Spinal cord (tissue), 10 donors: ENCODE measurements at places on chromosomes 6 and 20.

GRCh38 chr6:9537381-9537780 lies 877.5 kb downstream of the TFAP2A start:
- no peak overlapping the region for H3K4me3 ChIP-seq
- DNase-seq, result no peak
- no peak overlapping the region for H3K27ac ChIP-seq
- no peaks in the 10 kb centered on the region for H3K36me3 ChIP-seq

DNA sequence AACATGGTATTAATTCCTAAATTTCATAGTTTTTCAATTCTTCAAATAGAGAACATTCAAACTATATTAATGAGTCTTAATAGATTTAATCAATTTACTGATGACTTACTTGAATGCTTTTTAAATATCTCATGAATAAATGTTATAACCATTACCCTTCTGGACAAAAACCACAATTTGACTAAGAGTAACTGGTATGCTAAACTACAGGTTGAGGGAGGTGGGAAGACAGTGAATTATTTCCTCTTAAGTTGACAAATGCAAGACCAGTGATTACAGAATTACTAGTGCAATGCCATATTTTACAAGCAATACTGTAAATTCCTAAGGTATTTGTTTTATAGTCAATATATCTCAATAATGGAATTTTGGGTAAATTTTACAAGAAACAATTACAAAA lies 65.1 kb downstream of the REV3L start:
- no peaks in the 10 kb centered on the region for H3K36me3 ChIP-seq
- no peak overlapping the region for H3K4me3 ChIP-seq
- DNase-seq, result no peak
- H3K27me3 ChIP-seq, result no peaks in the 10 kb centered on the region
- peaks cover 3% of the 10 kb centered on the region for H3K4me1 ChIP-seq
- H3K27ac ChIP-seq, result no peak overlapping the region

GRCh38 chr6:20924911-20925543 lies 390.8 kb downstream of the CDKAL1 start:
- DNase-seq, result no peak
- H3K27me3 ChIP-seq, result no peaks in the 10 kb centered on the region
- H3K36me3 ChIP-seq, result no peaks in the 10 kb centered on the region

DNA sequence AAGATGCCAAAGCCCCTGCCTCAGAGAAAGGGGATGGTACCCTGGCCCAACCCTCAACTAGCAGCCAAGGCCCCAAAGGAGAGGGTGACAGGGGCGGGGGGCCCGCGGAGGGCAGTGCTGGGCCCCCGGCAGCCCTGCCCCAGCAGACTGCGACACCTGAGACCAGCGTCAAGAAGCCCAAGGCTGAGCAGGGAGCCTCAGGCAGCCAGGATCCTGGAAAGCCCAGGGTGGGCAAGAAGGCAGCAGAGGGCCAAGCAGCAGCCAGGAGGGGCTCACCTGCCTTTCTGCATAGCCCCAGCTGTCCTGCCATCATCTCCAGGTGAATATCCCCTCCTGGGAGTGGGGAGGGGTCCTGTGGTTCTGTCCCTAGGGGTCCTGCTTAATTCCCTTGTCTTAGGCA lies 1.1 kb downstream of the MYLK2 start:
- no peak overlapping the region for H3K27ac ChIP-seq
- H3K36me3 ChIP-seq, result no peaks in the 10 kb centered on the region
- H3K4me3 ChIP-seq, result no peak overlapping the region
- DNase-seq, result no peak
- H3K27me3 ChIP-seq, result no peaks in the 10 kb centered on the region

- H3K4me1 ChIP-seq, result peaks cover 10% of the 10 kb centered on the region
- H3K4me3 ChIP-seq, result no peak overlapping the region
- DNase-seq, result no peak
- H3K36me3 ChIP-seq, result peaks cover 23% of the 10 kb centered on the region
- no peak overlapping the region for H3K27ac ChIP-seq
- H3K27me3 ChIP-seq, result no peaks in the 10 kb centered on the region
Measured at GRCh38 chr20:32832664-32833063, 12.9 kb downstream of the MAPRE1 start.

DNA sequence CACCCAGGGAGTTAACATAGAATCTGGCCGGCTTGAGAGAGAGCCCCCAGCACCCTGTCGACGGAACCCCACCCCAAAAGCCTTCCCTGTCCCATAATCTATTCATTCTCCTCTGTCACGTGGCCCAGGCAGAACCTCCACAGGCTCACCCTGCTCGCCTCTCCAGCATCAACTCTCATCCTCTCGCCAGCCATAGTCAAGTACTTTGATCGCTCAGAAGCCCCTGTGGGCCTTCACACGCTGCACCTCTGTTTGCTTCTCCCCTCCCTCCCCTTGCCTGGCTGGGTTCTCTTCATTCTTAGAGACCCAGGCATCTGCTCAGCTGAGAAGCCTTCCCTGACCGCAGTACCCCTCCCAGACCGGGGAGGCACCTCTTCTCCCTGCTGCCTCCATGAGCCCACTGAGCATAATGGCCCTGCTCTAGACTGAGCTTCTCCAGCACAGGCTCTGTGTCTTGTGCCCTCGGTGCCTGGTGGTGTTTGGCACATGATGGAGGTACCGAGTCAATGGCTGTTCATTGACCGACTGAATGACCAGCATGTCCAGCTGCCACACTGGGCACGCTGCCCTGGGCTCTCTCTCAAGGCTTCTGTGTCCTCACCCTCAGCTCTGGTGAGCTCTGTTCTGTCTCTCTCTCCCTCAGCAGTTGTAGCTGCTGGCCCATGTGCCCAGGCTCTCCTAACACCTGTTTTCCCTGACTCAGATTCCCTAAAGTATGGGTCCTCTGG lies 33.7 kb downstream of the PKIG start:
- no peak for DNase-seq
- no peaks in the 10 kb centered on the region for H3K27me3 ChIP-seq
- no peak overlapping the region for H3K4me3 ChIP-seq
- H3K27ac ChIP-seq, result no peak overlapping the region
- H3K36me3 ChIP-seq, result peaks cover 55% of the 10 kb centered on the region

DNA sequence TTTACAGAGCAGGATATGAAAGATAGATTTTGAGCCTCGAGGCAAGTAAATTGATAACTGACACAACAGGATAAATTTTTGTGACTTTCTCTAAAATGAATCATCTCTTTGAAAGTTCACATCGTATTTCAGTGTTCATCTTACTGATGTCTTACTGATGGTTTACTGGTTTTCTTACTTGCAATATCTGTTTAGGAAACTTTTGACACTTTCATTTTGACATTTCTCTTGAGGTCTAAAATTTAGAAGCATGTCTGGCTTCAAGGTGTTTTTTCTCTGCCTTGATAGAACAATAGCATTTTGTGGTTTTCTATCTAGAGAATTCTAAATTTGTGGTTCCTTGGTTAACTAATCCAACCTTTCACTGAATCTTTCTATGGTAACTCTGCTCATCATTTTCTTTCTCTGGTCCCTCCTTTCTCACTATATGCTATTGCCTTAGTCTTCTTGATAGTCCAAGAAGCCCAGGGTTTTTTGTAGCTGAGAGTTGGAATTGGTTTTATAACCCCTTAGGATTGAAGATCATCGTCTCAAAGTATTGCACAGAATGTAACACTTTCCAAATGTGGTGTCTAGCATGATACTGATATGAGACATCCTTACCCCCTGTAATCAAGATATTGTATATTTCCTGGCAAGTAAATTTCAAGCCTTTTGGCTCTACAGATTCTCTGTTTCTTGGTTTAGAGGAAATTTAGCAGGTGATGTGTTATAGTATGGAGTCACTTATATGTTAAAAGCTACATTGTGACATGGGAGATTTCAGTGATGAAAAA lies 98.7 kb downstream of the RNF144B start:
- H3K4me3 ChIP-seq, result no peak overlapping the region
- H3K27ac ChIP-seq, result no peak overlapping the region
- no peaks in the 10 kb centered on the region for H3K36me3 ChIP-seq

DNA sequence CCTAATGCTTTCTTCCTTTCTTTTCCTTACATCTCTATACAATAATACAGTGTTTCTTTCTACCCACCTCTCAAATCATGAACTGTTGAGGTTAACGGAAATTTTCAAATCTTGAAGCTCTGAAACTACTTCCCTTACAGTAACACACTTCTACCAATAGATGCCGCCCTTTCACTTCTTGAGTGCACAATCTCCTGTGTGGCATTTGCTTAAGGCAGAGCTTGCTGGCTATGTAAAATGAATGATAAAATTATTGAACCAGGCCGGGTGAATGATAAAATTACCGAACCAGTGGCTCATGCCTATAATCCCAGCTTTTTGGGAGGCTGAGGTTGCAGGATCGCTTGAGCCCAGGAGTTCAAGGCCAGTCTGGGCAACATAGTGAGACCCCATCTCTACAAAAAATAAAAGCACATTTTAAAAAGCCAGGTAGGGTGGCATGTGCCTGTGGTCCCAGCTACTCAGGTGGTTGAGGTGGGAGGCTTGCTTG lies 56.8 kb downstream of the KCNS1 start:
- no peaks in the 10 kb centered on the region for H3K36me3 ChIP-seq
- peak overlapping the region; percentile 42 for H3K27ac ChIP-seq
- H3K4me3 ChIP-seq, result no peak overlapping the region
- peaks cover 9% of the 10 kb centered on the region for H3K4me1 ChIP-seq
- no peak for DNase-seq

- peak overlapping the region; percentile 45 for H3K4me3 ChIP-seq
- peak; percentile 69 for DNase-seq
- H3K27ac ChIP-seq, result no peak overlapping the region
- H3K4me1 ChIP-seq, result peaks cover 43% of the 10 kb centered on the region
- H3K36me3 ChIP-seq, result peaks cover 25% of the 10 kb centered on the region
- no peaks in the 10 kb centered on the region for H3K27me3 ChIP-seq
Measured at GRCh38 chr20:63652192-63652980, 838 bp downstream of the STMN3 start.

DNA sequence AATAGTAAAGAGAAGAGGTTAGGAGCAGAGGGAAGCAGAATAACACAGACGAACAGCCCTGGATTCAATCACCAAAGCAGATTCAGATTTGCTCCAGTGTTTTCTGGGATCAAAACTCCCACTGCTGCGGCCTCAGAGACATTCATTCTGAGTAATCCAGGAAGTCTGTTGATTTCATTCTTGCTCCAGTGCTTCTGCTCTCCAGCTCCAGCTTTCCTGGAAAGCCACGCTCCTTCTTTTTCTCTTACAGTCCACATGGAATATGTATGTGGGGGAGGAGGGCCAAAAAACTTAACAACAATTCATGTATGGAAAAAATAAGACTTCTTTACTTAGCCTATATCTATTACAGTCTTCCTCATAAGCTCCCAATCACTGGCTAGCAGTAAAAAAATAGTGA lies 26.4 kb upstream of the UST start:
- DNase-seq, result no peak
- no peak overlapping the region for H3K4me3 ChIP-seq
- no peak overlapping the region for H3K27ac ChIP-seq
- H3K27me3 ChIP-seq, result no peaks in the 10 kb centered on the region

DNA sequence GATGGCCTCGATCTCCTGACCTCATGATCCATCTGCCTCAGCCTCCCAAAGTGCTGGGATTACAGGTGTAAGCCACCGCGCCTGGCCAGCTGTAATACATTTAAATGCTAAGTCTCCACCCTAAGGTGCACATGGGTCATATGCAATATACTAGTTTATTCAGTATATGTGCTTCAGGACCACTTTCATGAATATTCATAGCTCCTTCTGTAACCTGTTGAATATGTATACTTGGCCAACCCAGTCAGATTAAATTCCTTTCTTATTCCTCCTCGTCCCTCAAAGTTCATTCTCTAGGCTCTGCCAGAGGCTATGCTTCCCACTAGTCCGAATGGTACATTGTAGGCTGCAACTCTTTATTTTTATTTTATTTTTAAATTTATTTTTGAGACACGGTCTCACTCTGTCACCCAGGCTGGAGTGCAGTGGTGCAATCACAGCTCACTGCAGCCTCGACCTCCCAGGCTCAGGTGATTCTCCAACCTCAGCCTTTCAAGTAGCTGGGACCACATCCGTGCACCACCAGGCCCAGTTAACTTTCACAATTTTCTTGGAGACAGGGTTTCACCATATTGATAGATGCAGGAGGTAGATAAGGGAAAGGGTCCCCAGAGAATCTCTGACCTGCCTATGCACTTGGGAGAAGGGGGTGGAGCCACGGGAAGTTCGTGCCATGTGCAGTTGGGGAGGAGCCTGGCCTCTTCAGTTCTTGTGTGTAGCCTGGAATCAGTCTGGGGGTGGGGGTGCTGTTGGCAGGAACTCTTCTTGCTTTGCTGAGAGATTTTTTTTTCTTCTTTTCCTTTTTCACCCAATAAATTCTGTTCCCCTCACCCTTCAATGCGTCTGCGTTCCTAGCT lies 41.3 kb upstream of the DDR1 start:
- H3K27me3 ChIP-seq, result no peaks in the 10 kb centered on the region
- H3K36me3 ChIP-seq, result no peaks in the 10 kb centered on the region
- H3K27ac ChIP-seq, result no peak overlapping the region
- H3K4me3 ChIP-seq, result no peak overlapping the region

GRCh38 chr20:46973766-46974165 lies 79.1 kb downstream of the EYA2 start:
- no peaks in the 10 kb centered on the region for H3K27me3 ChIP-seq
- DNase-seq, result no peak
- H3K36me3 ChIP-seq, result peaks cover 2% of the 10 kb centered on the region
- H3K27ac ChIP-seq, result no peak overlapping the region
- H3K4me1 ChIP-seq, result peaks cover 5% of the 10 kb centered on the region

GRCh38 chr20:38730989-38731737 lies 6.9 kb downstream of the SLC32A1 start:
- H3K36me3 ChIP-seq, result peaks cover 6% of the 10 kb centered on the region
- DNase-seq, result no peak
- H3K4me1 ChIP-seq, result peaks cover 47% of the 10 kb centered on the region
- no peak overlapping the region for H3K27ac ChIP-seq
- peaks cover 81% of the 10 kb centered on the region for H3K27me3 ChIP-seq

DNA sequence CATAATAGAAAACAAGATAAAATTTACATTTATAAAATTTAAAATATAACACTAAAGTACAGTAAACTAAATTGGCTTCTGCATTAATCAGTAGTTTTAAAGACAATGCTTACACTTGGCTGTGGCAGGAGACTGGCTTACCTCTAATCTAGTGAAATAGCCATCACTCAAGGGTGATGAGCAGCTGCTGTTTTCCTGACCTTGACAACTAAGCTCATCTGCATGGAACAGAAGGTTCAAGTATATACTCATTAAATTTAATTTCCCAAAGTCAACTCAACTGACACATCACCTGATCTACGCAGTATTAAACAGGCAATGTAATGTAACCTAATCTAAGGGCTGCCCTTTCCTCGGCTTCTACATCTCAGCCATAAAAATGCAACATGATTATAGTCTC lies 14.5 kb downstream of the TMX4 start:
- H3K4me1 ChIP-seq, result no peaks in the 10 kb centered on the region
- no peak overlapping the region for H3K27ac ChIP-seq
- H3K27me3 ChIP-seq, result no peaks in the 10 kb centered on the region
- peaks cover 11% of the 10 kb centered on the region for H3K36me3 ChIP-seq
- no peak for DNase-seq

GRCh38 chr6:68126089-68126749 lies 508.9 kb upstream of the ADGRB3 start:
- H3K27ac ChIP-seq, result no peak overlapping the region
- H3K4me1 ChIP-seq, result no peaks in the 10 kb centered on the region
- no peaks in the 10 kb centered on the region for H3K36me3 ChIP-seq

DNA sequence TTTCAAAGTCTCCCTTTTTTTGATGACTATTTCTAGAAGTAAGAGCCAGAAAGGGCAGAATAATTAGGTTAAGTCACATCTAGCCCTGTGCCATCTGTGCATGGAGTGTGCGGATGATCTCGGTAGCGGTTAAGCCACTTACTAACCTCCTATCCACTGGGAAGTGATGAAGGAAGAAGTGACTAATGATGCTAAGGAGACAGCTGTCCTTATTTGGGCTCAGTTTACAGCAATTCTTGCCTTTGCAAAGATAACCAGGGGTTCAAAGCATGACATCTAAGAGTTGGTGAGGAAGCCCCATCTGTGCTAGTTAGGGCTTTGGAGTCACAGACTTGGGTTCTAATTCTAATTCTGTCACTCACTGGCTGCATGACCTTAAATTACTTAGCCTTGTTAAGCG lies 62.4 kb upstream of the RREB1 start:
- H3K27me3 ChIP-seq, result no peaks in the 10 kb centered on the region
- no peaks in the 10 kb centered on the region for H3K36me3 ChIP-seq
- no peak overlapping the region for H3K4me3 ChIP-seq
- no peak for DNase-seq
- H3K4me1 ChIP-seq, result peaks cover 13% of the 10 kb centered on the region
